Activated CD8-positive, alpha-beta memory T cell treated with anti-CD3 and anti-CD28 coated beads, Interleukin-2, amount 50 U/mL, for 48 hours (primary cell): ENCODE measurements at places on chromosomes 6 and 20.

GRCh38 chr6:164455835-164456234 is 853.6 kb downstream of the C6orf118 start:
- DNase-seq: no peak

DNA sequence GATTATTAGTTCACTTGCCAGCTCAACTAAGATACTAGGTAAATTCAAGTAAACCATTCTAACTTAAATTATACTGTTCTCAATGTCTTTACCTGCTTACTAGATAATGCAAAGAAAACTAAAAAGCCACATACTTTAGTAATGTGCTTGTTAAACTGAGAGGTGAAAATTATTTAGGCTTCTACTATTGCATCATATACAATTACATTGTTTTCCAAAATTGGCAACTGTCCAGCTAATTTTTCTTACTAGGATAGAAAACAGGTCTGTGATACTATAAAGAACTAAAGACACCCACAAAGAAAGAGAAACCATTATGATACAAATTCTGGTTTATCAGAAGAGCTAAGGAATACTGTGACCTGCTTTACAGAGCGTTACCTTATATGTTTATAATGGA is 45.6 kb upstream of the ALDH8A1 start:
- no peak for DNase-seq

- DNase-seq: no peak
Observed at GRCh38 chr6:78324213-78324612, 543.1 kb upstream of the IRAK1BP1 start.

GRCh38 chr6:69861986-69862385 is 4.4 kb upstream of the COL19A1 start:
- DNase-seq: no peak

- DNase-seq: no peak
Observed at GRCh38 chr6:3522561-3523260, 65.9 kb upstream of the SLC22A23 start.

GRCh38 chr20:31537116-31537871 is 23.1 kb downstream of the HM13 start:
- no peak for DNase-seq

GRCh38 chr6:14274546-14275492 is 157.2 kb downstream of the CD83 start:
- DNase-seq: no peak
